ENCODE measurements at places on chromosomes 3 and 15.

GRCh38 chr3:9400616-9401015 lies 3.2 kb downstream of the SETD5 start:
- DNase-seq = no peak

GRCh38 chr3:32184187-32184730 lies 54.2 kb upstream of the CMTM8 start:
- DNase-seq = no peak

- DNase-seq = no peak
Measured at GRCh38 chr3:147937341-147937740, 528.2 kb downstream of the ZIC1 start.

DNA sequence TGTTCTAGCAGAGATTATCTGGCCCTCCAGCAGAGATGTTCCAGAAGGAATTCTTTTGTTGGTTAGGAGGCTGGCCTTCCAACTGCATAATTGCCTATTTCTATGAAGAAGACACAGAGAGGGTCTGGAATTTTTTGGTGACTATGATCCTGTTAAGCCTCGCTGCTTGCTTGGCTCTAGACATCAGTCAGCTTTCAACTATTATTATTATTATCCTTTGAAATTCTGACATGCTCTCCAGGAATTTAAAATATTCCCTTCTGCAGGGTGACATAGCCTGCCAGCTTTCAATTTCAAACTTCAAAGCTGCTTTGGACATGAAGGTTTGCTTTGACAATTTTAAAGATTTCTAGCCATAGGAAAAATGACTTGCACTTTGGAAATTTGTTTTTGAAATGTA lies 26.3 kb upstream of the ZNF148 start:
- DNase-seq = no peak

GRCh38 chr3:196638861-196639482 lies 522 bp upstream of the NRROS start:
- DNase-seq = no peak

DNA sequence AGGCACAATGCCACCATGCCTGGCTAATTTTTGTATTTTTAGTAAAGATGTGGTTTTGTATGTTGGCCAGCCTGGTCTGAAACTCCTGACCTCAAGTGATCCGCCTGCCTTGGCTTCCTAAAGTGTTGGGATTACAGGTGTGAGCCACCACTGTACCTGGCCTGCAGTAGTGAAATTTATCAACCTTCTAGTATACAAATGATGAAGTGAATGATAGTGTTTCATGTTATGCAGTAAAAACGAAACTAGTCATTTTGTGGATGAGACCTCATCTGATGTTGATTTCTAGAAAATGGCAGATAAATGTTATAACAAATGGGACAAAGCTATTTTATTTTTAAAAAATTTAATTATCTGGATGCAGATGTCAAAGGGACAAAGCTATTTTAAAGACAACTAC lies 32.9 kb downstream of the NXPE3 start:
- DNase-seq = no peak

DNA sequence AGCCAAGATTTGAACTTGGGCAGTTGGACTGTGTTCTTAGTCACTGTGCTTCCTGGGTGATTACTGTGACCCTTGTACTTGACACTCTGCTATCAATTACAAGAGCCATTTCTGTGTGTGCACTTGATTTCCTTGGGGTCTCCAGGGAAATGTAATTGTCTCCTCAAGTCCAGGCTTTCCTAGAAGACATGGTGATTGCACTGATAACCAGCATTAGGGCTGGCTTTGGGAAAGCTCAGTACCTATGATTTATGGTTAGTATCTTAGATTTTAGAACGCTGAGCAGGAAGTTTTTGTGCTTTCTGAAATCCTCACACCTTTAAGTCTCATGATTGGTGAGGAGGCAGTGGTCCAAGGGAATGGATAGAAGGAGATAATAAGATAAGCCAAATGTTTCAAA lies 1.6 kb upstream of the CLDN11 start:
- no peak for DNase-seq

DNA sequence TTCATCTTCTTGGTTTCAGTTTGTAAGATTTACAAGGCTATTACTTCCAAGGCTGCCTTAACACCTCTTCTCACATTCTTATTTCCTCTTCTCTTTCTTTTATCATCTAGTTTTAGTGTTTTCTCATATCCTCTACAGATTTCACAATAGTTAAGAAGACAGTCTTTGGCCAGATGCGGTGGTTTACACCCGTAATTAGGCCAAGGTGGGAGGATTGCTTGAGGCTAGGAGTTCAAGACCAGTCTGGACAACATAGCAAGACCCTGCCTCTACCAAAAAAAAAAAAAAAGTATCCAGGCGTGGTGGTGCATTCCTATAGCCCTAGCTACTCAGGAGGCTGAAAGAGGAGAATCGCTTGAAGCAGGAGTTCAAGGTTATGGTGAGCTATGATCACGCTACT lies 3.5 kb upstream of the ALDH1A2 start:
- no peak for DNase-seq

DNA sequence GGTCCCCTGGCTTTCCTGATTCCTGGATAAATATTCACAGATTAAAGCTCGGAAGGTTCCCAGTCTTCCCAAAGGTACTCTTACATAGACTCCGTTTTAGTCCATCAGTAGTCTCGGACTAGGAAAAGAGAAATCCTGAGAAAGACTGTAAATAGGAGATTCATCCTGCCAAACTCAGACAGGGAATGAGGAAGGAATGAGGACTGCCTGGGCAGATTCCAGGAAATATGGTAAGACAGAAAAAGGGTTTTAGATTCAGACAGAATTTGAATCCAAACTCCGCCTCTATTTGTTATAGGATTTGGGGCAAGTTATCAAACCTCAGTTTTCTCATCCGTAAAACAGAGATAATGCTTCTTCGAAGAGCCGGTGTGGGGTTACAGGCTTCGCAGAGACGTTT lies 77.8 kb upstream of the VGLL4 start:
- no peak for DNase-seq

DNA sequence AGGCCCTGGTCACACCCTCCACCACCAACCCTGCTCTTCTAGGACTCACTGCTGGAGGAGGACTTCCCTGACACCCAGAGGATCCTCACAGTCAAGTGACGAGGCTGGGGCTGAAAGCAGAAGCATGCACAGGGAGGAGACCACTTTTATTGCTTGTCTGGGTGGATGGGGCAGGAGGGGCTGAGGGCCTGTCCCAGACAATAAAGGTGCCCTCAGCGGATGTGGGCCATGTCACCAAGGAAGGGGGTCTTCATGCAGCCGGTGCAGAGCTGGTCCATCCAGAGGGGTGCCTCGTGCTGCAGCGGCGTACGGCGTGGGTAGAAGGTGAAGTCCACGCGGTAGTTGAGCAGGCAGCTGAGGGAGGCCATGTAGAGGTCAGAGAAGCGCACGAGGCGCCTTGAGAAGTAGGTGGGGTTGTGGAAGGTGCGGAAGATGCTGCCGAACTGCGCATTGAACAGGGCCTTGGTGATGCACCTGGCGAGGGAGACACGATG lies 9.4 kb downstream of the NT5DC2 start:
- DNase-seq = no peak

DNA sequence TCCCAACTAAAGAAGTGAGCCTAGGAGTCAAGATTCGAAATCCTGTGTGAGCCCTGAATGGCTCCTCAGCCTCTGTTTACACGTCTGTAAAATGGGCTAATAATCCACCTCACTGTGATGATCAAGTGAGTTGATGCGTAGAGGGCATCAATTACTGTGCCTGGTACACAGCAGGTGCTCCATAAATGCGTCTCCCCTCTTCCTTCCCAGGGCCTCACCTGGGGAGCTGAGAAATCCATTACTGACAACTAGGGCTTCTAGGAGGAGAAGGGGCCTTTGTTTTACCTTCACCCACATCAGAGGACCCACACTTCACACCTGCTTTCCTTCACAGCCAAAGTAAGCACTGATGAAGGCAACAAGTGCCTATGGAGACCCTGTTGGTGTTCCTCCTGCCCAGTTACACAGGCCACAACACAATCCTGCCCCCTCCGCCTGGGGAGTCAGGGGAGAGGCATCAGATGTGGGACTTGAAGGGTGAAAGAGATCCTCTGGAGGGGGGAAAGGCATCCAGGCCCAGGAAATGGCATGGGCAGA lies 1.4 kb downstream of the CIB2 start:
- no peak for DNase-seq
